NCI-H526 treated with DMSO at 0.1 percent for 48 hours (cell line): ENCODE measurements at places on chromosomes 5 and 9.

DNA sequence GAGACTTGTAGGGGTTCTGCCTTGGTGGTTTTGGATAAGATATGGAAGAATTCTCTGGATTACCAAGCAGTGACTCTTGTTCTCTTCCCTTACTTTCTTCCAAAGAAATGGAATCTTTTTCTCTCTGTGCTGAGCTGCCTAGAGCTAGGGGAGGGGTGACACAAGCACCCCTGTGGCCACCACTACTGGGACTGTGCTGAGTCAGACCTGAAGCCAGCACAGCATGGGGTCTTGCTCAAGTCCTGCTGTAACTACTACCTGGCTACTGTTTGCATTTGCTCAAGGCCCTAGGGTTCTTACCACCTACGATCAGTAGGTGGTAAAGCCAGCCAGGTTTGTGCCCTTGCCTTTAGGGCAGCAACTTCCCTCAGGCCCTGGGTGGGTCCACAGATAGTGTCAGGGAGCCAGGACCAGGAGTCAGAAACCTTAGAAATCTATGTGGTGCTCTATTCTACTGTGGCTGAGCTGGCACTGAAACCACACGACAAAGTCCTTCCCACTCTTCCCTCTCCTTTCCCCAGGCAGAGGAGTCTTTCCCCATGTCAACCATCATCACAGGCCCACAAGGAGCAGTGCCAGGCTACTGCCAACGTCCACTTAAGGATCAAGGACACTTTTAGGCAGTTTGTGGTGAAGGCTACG lies 53.8 kb downstream of the SREK1 start:
- no peak for DNase-seq

- DNase-seq: no peak
Measured at GRCh38 chr9:8224381-8224801, 424.8 kb upstream of the DMAC1 start.

DNA sequence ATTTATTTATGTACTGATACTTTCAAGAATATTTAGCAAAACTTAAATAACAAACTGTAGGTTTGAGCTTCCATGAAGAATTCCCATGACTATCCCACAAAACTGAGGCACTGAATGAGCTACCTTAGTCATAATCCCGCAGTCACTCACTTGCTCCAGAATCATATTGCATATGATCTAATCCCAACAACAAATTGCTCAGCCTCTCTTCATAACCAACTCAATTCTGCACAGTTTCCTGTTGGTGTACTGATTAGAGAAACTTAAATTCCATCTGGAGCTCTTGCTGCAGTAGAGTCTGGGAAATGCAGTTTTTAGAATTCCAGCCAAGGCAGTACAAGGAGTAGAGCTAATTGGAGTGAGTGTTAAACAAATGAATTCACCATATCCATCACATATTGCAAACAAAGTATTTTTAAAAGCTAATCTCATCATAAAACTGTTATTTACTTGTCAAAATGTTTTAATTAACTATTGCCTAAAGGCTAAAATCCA lies 35.7 kb upstream of the CDH18 start:
- no peak for DNase-seq

DNA sequence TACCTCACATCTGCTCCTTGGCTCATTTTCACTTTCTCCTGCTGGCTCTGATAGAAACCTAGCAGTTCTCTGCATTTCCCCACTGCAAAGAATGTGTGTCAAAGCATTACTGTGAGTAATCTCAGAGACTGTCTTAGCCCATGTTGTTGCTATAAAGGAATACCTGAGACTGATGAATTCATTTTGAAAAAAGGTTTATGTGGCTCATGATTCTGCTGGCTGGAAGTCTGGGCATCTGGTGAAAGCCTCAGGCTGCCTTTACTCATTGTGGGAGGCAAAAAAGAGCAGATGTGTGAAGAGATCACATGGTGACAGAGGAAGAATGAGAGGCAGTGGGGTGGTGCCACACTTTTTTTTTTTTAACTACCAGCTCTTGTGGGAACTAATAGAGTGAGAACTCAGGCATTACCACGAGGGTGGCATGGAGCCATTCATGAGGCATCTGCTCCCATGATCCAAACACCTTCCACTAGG lies 191.6 kb upstream of the CTNND2 start:
- DNase-seq: no peak

DNA sequence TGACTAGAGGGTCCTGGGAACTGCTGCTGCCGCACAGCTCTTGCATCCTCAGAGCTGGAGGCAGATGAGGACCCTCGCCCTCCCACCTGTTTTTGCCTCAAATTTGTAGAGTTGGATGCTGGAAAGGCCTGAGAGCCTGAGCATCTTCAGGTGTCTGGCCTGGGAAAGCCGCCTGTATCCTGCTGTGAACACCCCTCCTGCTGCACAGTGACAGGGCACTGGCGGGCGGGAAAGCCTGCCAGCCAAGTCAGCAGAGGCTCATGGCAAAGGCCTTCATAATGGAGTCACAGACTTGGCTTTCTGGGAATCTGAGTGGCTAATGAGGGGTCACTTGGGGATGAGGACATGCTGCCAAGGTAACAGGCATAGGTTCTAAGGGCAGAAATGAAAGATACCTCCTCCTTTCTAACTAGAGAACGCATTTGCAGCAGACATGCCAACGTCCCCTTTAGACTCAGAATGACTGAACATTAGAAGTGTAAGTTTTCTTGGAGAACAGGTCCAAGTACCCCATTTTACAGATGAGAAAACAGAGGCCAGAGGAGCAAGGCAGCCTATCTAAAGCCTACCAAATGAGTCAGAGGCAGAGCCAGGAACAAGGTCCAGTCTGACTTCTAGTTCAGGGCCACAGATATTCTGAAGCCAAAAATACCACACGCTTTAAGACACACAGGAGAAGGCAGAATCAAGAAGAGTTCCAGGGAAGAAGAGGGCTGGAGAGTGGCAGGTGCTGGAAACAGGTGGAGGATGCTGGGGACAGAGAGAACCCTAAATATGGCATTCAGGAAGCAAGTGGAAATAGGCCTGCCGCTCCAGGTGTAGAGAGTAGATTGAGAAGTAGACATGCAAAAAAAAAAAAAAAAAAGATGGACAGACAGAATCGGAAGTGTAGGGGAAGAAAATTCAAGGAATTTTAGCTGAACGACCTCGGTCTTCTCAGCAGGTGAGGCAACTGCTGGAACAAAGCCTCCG lies 44.1 kb downstream of the EPB41L4B start:
- DNase-seq: no peak

DNA sequence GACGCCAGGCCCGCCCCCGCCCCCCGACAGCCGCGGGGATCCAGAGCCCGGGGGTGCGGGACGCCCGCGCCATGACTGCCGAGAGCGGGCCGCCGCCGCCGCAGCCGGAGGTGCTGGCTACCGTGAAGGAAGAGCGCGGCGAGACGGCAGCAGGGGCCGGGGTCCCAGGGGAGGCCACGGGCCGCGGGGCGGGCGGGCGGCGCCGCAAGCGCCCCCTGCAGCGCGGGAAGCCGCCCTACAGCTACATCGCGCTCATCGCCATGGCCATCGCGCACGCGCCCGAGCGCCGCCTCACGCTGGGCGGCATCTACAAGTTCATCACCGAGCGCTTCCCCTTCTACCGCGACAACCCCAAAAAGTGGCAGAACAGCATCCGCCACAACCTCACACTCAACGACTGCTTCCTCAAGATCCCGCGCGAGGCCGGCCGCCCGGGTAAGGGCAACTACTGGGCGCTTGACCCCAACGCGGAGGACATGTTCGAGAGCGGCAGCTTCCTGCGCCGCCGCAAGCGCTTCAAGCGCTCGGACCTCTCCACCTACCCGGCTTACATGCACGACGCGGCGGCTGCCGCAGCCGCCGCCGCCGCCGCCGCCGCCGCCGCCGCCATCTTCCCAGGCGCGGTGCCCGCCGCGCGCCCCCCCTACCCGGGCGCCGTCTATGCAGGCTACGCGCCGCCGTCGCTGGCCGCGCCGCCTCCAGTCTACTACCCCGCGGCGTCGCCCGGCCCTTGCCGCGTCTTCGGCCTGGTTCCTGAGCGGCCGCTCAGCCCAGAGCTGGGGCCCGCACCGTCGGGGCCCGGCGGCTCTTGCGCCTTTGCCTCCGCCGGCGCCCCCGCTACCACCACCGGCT lies 1.0 kb downstream of the FOXE1 start:
- peak; percentile 70 for DNase-seq

- no peak for DNase-seq
Measured at GRCh38 chr9:74245866-74246497, 251.2 kb upstream of the RORB start.

DNA sequence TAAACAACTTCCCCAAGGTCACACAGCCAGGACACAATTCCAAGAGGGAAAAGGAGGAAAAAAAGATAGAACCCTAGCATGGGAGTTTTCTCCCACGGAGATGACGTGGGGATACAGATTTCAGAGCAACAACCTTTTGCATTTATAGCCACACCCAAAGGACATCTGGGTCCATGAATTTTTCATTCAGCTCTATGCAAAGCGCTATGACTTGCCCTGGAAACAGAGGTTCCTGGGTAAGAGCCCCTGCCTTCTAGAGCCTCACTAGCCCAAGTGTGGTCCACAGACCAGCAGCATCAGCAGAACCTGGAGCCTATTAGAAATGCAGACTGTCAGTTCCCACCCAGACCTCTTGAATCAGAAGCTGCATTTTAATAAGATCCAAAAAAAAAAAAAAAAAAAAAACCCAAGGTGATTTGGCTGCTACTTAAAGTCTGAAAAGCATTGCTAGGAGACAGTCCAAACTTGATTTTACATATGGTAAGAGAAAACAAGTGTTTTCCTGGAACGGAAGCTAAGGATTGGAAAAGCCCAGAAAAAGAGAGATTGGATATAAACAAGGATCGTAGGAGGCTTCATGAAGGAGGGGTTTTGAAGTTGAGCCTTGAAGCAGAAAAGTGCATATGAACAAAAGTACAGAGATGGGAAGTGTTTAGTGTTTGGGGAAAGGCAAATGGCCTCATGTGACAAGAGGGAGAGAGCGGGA lies 17.6 kb upstream of the ADAM19 start:
- DNase-seq: peak; percentile 19

- no peak for DNase-seq
Measured at GRCh38 chr5:71872311-71872864, 153.3 kb downstream of the CARTPT start.

DNA sequence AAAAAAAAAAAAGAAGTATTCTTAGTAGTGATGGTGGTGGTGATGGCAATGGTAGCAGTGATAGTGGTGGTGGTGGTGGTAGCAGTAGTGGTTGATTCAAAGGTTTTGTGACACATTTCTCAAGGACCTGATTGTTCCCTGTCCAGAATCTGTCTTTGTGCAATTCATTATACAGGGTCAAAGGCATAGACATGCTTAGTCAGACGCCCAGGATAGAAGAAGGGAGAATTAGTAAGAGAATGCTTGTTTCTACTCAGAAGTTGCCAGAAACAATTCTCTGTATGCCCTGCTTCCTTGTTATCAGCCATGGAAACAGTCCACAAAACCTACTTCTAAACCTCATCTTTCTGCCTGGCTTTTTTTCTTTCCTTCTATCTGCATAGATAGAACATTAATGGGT lies 89.4 kb downstream of the SLC44A1 start:
- no peak for DNase-seq

GRCh38 chr9:94839398-94839797 lies 112.9 kb downstream of the AOPEP start:
- no peak for DNase-seq

GRCh38 chr5:155953335-155953734 lies 373.6 kb upstream of the SGCD start:
- DNase-seq: no peak

DNA sequence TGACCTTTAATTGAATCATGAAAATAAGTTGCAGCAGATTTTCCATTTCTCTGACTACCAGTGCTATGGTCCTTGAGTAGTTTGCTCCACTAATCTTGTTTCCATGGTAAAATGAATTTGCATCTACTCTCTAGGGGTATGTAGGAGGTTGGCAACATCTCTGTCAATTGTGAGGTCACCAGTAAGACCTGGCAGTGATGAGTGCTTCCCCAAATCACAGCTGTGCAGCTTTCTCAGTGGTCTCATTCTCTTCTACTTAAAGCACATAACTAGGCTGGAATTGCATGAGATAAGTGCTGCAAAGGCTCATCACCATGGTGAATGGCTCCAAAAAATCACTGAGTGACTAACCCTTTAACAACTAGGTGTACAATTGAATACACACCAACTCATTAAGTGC lies 36.3 kb downstream of the ADAMTS19 start:
- no peak for DNase-seq

GRCh38 chr9:132834343-132834742 lies 43.7 kb downstream of the AK8 start:
- DNase-seq: no peak

GRCh38 chr9:5516453-5517220 lies 6.3 kb downstream of the PDCD1LG2 start:
- DNase-seq: no peak

GRCh38 chr5:96235008-96235910 lies 197.8 kb downstream of the PCSK1 start:
- DNase-seq: no peak

DNA sequence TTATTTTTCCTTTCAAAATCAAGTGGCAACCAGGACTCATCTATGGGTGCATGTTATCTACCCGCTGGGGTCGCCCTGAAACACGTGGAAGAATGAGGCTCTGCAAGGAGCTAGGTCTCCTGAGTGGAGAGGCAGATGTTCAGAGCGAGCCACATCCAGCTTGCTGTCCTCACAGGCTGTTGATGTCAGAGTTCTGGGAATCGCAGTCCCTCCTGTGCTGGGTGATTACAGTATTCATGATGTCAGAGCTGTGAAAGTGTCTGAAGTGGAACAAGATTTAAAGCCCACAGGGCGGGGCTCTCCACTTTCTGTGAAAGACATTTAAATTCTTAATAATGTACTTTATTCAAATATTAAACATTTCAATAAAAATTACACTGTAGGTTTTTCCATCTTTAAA lies 24.4 kb upstream of the LMX1B start:
- no peak for DNase-seq

- DNase-seq: no peak
Measured at GRCh38 chr5:120228262-120229031, 235.7 kb upstream of the PRR16 start.

GRCh38 chr5:98492258-98492657 lies 281.2 kb upstream of the RGMB start:
- DNase-seq: no peak

DNA sequence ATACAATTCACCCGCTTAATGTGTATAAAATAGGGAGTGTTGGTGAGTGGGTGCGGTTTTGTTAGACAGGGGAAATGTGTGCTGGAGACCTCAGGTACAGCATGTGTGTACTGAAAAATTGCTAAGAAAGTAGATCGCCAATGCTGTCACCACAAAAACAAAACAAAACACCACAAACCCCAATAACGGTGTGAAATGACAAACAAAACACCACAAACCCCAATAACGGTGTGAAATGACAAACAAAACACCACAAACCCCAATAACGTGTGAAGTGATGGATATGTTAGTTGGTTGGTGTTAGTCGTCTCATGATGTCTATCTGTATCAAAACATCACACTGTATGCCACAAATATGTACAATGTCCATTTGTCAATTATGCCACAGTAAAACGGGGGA lies 14.2 kb upstream of the GFPT2 start:
- no peak for DNase-seq

GRCh38 chr5:10288592-10289219 lies 19.0 kb downstream of the CMBL start:
- DNase-seq: peak; percentile 85

GRCh38 chr9:96418920-96419690 lies 935 bp upstream of the ZNF367 start:
- DNase-seq: peak; percentile 52
